AG10803 (cell line): ENCODE measurements at places on chromosomes 11 and 22.
A peak's percentile ranks its signal among the peaks of the same experiment; 100 is the strongest.

DNA sequence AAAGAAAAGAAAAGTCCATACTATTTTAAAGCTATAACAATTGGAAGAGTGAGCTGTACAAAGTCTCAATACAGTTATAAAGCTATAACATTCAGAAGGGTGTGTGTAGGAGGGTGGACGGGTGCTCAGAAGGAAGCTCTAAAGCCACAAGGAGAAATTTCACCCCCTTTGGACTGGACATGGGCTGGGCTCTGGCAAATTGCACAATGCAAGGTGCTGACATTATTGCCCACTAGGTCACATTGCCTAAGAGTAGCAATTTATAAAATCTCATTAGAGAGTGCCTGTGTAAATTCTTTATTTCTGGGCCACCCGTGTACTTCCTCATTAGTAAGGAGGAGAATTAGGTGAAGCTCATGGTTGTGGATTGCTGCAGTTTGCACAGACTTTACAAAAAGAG lies 5.7 kb upstream of the APOBEC3A start:
- no peak for DNase-seq

- DNase-seq = no peak
Observed at GRCh38 chr11:40170078-40170477, 1289.4 kb downstream of the LRRC4C start.

DNA sequence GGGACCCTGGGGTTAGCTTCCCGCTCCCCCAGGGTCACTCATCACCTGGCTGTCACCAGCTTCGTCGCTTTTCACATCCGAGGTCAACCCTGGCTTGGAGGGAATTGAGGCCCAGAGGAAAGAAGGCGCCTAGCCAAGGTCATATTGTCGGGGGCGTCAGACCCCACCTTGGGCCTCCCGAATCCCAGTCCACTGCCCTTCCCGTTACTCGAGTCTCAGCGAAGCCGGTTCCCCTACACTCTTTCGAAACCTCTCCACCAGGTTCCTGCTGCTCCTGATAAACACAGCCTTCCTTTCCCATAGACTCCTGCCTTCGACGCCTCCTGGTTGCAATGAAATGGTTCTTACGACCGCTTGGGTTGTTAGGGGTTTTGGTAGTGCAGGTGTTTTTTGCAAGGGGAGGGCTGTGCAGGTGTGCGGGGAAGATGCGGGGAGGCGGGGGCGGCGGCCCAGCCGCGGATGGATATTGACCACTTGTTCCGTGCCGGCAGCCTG lies 642 bp downstream of the NAA40 start:
- DNase-seq = no peak

- no peak for DNase-seq
Observed at GRCh38 chr11:6621711-6622211, 2.5 kb upstream of the TPP1 start.

DNA sequence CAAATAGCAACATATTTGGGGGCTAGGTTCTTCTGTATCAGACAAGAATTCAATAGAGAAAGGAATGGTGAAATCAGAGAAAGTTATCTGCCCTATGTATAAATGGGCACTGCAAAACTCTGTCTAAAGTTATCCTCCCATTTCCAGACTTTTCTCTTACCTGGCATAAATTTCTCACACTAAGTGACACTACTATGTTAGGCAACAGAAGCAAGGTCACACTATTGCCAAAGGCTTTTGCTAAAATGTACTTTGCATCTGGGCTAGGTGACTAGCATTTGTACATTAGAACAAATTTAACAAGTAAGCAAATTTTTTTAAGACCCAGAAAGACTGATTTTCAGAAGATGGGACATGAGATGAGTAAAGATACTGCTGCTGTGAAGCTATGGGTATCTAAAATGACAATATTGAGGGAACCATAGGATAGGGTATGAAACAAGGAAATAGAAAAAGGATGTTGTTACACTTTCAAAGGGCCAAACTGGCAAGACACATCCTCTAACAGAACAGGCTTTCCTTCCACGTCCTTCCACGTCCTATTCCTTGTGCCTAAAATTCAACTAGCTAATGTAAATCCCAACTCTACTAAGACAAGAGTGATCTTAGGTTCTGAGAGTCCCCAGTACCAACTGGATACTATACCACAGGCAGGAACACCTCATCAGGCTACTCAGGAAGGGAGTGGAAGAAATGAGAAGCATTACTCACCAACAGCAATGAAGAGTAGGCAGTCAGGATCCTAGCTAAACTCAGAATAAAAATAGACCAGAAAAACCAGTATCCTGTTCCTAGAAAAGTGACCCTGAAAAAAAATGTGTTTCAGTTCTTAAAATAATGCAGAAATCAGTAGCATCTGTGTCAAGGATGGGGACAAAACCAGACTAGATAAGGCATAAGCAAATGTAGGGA lies 22.6 kb downstream of the GDPD4 start:
- peak; percentile 23 for DNase-seq

DNA sequence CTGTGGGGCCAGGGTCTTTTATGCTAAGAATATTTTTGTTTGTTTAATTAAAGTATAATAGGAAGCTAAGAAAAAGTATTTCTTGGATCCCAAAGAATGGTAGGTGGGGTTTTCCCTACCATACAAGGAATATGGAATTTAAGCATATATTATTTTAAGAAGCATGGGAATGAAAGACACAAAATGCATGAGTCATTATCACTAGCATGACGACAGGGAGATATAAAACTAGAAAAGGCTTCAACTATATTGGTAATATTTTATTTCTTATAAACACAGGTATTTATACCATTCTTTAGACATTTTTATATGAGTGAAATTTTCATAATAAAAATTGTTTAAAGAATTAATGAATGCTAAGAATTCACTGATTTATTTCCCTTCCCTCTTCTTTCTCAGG lies 39.3 kb upstream of the SOX6 start:
- no peak for DNase-seq

GRCh38 chr11:128752379-128752778 lies 58.5 kb downstream of the FLI1 start:
- no peak for DNase-seq

DNA sequence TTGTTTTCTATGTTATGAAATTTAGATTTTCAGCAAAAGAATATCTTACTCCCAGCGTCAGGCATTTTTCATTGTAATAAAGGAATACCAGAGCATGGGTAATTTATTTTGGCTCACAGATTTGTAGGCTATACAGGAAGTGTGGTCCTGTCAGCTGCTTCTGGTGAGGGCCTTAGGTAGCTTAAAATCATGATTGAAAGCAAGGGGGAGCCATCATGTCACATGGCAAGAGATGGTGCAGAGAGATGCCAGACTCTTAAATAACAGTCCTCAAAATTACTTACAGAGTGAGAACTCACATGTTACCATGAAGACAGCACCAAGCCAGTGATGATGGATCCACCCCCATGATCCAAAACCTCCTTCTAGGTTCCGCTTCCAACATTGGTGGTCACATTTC lies 825.0 kb upstream of the CHORDC1 start:
- DNase-seq = no peak

DNA sequence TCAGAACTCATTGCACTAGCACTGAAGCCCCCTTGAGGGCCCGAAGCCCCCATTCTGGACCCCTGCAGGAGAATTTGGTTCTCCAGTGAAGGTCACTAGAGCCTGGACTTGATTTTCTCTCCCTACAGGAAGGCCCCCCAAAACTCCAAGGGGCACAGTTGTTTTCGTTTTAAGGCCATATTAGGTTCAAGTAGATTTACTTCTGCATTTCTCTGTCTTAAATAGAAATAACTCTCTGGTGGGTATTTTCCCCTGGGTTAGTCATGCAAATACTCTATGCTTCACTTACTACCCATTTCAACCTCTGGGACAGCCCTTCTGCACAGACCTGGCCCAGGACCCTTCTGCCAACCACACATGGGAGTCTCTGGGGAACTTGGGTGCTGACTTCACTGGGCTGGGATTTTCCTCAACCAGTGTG lies 41.6 kb downstream of the WEE1 start:
- peak; percentile 32 for DNase-seq

GRCh38 chr11:16117989-16118756 lies 238.2 kb downstream of the SOX6 start:
- no peak for DNase-seq

DNA sequence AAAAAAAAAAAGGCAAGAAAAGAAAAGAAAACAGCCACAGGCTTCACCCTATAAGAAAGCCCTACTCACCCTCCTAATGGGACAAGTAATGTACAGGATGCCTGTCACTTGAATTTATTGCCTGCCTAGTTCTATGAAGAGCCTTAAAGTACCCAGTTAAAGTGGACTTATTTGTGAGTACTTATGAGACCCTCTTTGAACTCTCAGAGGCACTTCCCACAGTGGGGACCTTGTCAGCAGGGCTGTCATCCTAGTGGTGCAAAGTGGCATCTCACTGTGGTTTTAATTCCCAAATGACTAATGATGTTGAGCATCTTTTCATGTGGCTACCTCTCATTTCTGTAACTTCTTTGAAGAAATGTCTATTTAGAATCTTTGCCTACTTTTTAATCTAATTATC lies 41.8 kb upstream of the BARX2 start:
- DNase-seq = no peak

GRCh38 chr11:76604626-76605241 lies 65.8 kb downstream of the LRRC32 start:
- DNase-seq = peak; percentile 93

DNA sequence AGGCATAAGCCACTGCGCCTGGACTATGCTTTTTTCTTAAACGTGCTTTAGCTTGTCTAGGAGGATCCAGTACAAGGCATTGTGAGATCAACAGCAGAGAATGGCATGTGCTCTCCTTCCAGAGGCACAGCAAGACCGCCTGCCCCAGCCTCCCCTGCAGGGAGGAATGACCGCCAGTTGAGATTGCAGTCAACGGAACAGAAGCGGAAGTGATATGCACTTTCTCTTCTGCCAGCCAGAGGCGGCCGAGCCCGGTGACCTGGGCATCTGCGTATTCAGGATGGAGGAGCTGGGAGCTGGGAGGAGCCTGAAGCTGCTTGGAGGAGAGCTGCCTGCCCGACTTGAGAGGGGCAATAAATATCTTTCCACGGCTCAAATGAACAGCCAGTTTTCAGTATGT lies 243.0 kb downstream of the CTTN start:
- no peak for DNase-seq

DNA sequence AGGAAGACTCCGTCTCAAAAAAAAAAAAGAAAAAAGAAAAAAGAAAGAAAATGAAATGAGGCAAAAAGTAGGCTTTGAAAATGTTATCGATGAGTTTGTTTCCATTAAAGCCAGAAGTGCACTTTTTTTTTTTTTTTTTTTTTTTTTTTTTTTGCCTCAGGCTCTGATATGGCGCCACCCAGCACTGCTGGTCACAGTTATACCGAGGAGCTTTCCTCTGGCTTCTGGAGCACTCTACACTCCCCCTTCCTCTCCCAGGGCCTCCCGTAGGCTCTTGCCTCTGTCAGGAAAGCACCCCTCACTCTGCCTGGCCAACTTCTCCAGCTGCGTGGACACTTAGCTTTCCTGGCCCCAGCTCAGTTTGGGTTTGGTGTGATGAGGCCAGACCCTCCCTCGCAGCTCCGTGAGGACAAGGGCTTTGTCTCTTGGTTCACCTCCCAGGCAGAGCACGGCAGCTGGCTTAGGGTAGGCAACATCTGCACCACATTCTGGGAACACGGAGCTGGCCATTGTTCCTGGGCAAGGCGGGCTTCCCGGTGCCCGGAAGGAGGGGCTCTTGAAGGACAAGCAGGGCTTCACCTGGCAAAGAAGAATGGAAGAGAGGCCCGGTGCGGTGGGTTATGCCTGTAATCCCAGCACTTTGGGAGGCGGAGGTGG lies 16.9 kb downstream of the FADS2 start:
- no peak for DNase-seq

DNA sequence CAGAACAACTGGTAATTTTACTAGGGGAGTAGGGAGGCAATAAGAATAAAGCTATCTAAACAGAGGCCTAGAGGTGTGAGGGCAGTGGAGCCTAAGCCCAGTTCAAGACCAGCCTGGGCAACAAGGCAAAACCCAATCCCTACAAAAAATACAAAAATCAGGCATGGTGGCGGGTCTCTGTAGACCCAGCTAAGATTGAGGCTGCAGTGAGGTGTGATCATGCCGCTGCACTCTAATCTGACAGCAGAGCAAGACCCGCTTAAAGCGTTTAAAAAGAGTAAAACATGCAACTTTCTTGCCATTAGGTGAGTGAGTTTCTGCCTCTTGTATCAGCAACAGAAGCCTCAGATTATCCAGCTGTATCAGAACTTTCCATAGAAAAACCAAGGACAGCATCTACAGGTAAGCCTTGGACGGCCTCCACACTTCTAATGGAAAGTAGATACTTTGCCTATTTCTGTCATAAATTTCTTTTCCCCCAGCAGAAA lies 12.1 kb downstream of the TAF1D start:
- DNase-seq = no peak

- DNase-seq = peak; percentile 86
Observed at GRCh38 chr11:122137078-122137793, 21.2 kb upstream of the BLID start.
